A549 treated with Hydrocortisone at 1 μM for 4 hours (cell line): ENCODE measurements at places on chromosomes 5 and 9. TPM values are rescaled to one million over a fixed set of nuclear protein-coding genes. Genes with fewer than 3 reads are reported as not detected.

PCDHB4 gene
- 0.06 to 0.10 TPM (median 0.07 TPM) in 3 of 5 replicates, not detected in the others for total RNA-seq

FBXO4 gene
- total RNA-seq, result 5.2 to 7.3 TPM (median 6.9 TPM) in 5 replicates

ASPN gene
- not detected in 5 replicates for total RNA-seq

F2RL1 gene
- total RNA-seq, result 228 to 272 TPM (median 255 TPM) in 5 replicates

SLC27A4 gene
- 43.0 to 51.7 TPM (median 44.7 TPM) in 5 replicates for total RNA-seq

FANCG gene
- 35.0 to 58.2 TPM (median 50.9 TPM) in 5 replicates for total RNA-seq

PCDHGA4 gene
- total RNA-seq, result 0.06 to 0.16 TPM (median 0.12 TPM) in 4 of 5 replicates, not detected in the other

MUSK gene
- total RNA-seq, result not detected in 5 replicates

SAXO1 gene
- not detected in 5 replicates for total RNA-seq

DMGDH gene
- 0.15 TPM in 1 of 5 replicates, not detected in the others for total RNA-seq

WNK2 gene
- total RNA-seq, result 5.6 to 6.5 TPM (median 6.4 TPM) in 5 replicates

EFNA5 gene
- 18.1 to 23.1 TPM (median 20.5 TPM) in 5 replicates for total RNA-seq

GNA14 gene
- 0.03 to 0.14 TPM in 2 of 5 replicates, not detected in the others for total RNA-seq

SLC34A1 gene
- not detected in 5 replicates for total RNA-seq

OCLN gene
- 7.2 to 14.8 TPM (median 8.7 TPM) in 5 replicates for total RNA-seq

ZNF367 gene
- total RNA-seq, result 4.9 to 6.0 TPM (median 5.2 TPM) in 5 replicates

INSL6 gene
- not detected in 5 replicates for total RNA-seq

TAF11L5 gene
- not detected in 5 replicates for total RNA-seq

FBP2 gene
- total RNA-seq, result 0.06 TPM in 1 of 5 replicates, not detected in the others

FOXD4 gene
- total RNA-seq, result 0.23 to 0.55 TPM (median 0.44 TPM) in 5 replicates

MAST4 gene
- 1.0 to 2.0 TPM (median 1.8 TPM) in 5 replicates for total RNA-seq

LRRC19 gene
- total RNA-seq, result not detected in 5 replicates

FOXI1 gene
- not detected in 5 replicates for total RNA-seq

SPATA6L gene
- total RNA-seq, result 1.8 to 3.0 TPM (median 2.5 TPM) in 5 replicates

SPINK13 gene
- total RNA-seq, result 0.18 to 0.30 TPM in 2 of 5 replicates, not detected in the others

HBEGF gene
- 5.6 to 7.5 TPM (median 6.5 TPM) in 5 replicates for total RNA-seq

POLR1E gene
- total RNA-seq, result 33.1 to 39.0 TPM (median 35.7 TPM) in 5 replicates

SNCAIP gene
- 0.03 to 0.05 TPM in 2 of 5 replicates, not detected in the others for total RNA-seq

PKD2L2 gene
- 0.12 TPM in 1 of 5 replicates, not detected in the others for total RNA-seq

MSANTD3 gene
- 55.4 to 67.8 TPM (median 59.1 TPM) in 5 replicates for total RNA-seq

SLC1A3 gene
- total RNA-seq, result 0.09 TPM in 1 of 5 replicates, not detected in the others

ROPN1L gene
- 1.8 to 2.3 TPM (median 1.9 TPM) in 5 replicates for total RNA-seq
